GOT3 (cell line): ENCODE measurements at places on chromosomes 1 and 21.

DNA sequence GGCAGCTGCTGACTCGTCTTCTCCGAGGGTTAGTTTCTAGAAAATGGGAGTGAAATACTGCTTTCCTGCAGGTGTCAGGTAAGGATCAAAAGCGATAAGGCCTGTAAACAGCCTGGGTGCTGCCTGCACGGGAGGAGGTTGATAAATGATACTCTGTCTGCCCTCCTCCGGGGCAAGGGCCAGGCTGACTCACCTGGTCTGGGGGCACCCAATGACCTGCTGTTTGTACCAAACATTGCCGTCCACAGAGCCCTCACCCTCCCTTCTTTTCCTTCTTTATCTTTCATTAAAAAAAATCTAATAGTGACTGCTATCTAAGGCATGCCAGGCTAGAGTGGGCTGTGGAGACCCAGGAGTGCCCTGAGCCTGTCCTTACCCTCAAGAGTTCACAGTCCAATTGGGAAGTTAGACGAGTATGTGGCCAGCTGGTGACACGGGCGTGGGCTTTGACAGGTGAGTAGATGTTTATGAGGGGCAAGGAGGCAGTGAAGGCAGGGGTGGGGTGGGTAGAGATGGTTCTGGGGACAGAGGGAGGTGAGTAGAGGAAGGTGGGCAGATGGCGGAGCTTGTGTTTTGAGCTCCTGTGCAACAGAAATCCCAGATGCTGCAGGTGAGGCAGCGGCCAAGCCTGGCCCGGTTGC lies 16.2 kb downstream of the EDN2 start:
- no peak for DNase-seq

DNA sequence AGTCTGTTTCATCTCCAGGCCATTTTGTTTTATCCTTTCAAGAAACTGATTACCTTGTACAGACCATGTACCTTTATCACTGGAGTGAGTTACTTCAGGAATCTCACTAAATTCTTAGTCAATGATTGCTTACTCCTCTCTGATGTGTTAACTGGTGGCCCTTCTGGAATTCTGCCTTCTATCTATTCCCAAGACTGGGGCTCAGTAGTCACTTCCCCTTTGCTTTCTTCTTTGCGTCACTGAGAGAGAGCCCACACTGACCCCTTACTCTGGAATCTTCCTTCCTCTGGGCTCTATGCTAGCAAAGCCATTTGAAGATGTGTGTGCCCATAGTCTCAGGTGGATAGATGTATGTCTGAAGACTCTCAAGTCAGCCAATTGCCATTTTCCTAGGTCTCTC lies 34.6 kb downstream of the XCL2 start:
- DNase-seq, result no peak

DNA sequence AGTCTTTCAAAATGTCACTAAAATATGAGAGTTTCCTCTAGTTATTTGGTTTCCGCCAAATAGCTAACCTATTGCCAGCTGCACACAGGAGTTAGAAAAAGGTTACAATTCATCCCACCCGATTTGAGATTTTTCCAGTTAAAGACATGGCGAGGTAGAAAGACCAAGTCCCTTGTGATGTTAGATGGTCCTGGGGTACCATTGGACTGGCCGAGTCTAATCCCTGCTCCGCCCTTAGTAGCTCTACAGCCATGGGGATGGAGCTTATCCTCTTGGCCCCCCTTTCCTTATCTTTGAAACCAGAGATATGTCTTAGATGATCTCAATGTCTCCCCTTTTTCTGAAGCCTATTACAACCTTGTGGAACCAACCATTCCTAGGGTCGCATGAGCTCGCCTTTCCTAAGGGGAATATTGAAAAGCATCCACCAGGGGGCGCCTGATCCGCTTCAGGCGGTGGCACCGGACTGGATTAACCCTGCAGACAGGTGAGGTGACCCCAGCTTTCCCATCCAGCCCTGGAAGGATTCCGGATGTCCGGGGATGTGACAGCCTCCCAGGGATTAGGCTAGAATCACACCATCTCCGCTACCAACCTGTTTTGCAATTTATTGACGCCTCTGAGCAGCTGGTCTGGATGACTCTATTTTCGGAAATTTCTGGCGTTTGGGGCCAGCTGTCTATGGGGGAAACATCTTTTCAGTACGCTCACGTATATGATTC lies 68.3 kb upstream of the SIM2 start:
- DNase-seq, result no peak

DNA sequence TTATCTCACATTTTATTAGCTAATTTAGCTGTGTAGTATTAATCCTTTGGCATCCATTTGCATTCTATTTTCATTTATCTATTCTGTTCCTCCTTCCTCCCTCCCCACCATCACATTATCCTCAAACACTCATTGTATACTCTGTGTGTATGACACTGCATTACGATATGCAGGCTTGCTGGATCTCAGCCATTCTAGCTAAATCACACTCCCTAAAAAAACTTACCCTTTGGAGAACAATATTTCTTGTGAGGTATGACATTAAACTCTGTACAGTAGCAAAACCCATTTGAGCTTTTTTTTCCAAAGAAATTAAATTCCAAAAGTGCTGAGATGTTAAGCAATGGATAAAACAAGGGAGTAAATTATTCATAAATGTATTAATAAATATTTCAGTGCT lies 11.4 kb upstream of the RAB3GAP2 start:
- no peak for DNase-seq

GRCh38 chr1:195979646-195980045 lies 628.6 kb downstream of the KCNT2 start:
- no peak for DNase-seq

- no peak for DNase-seq
Measured at GRCh38 chr21:29174607-29175013, 44.2 kb downstream of the MAP3K7CL start.

DNA sequence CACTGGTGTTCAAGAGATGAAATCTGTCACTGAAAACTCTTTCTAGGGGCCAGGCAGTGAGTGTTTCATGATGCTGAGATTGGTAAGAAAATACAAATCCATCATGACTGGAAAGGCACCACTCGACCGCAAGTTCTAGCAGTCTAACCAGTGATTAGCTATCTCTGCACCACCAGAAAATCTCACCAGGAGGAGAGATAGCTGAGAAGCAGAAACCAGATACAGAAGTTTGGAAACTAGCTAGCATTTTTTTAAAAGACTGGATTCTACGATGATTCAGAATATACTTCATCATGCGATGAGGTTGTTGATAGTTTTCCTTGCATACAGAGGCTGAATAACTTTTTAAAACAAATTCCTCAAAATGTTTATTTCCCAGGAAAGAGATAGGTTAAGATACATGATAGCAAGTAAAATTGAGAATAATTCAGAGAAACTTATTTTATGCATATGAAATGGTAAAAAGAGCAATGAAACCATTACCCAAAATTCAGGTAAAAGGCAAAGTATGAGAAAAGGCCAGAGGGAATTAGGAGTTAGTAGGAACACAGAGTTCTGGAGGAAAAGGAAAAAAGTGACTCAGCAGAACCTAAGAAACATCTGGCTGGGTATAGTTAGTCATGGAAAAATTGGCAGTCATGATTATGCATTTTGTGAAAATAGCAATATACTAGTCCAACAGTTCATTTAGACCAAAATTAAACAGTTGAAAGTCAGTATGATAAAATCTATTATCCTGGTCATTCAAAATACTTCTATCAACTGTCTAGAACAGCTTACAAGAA lies 3.3 kb upstream of the F3 start:
- no peak for DNase-seq

GRCh38 chr1:95197616-95198252 lies 36.3 kb upstream of the RWDD3 start:
- no peak for DNase-seq

DNA sequence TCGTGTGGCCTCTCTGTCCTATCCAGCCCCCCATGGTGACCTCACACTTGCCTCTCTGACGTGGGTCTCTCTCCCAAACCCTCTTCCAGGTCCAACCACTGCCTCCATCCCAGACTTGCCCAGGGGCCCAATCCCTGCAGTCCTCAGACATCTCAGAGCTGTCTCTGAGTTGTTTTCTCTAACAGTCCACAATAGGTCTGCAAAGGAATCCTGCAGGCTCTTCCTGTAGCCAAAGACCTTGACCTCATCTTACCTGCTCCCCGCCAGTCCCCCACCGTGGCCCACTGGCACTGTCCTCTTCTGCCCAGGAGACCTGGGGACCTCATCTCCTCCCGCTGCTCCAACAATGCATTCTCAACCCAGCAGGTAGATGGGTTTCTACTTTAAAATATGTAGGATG lies 10.0 kb downstream of the RNF187 start:
- no peak for DNase-seq

- DNase-seq, result no peak
Measured at GRCh38 chr1:219324171-219324570, 150.5 kb downstream of the LYPLAL1 start.

- DNase-seq, result peak; percentile 11
Measured at GRCh38 chr1:42913426-42914091, 45.1 kb downstream of the SLC2A1 start.

GRCh38 chr1:44609768-44610526 lies 64.3 kb downstream of the TMEM53 start:
- DNase-seq, result no peak

GRCh38 chr1:54710434-54710833 lies 5.2 kb upstream of the TTC4 start:
- no peak for DNase-seq

- DNase-seq, result no peak
Measured at GRCh38 chr1:236185687-236186086, 43.3 kb downstream of the GPR137B start.

GRCh38 chr21:21045518-21045917 lies 47.3 kb downstream of the NCAM2 start:
- DNase-seq, result no peak

DNA sequence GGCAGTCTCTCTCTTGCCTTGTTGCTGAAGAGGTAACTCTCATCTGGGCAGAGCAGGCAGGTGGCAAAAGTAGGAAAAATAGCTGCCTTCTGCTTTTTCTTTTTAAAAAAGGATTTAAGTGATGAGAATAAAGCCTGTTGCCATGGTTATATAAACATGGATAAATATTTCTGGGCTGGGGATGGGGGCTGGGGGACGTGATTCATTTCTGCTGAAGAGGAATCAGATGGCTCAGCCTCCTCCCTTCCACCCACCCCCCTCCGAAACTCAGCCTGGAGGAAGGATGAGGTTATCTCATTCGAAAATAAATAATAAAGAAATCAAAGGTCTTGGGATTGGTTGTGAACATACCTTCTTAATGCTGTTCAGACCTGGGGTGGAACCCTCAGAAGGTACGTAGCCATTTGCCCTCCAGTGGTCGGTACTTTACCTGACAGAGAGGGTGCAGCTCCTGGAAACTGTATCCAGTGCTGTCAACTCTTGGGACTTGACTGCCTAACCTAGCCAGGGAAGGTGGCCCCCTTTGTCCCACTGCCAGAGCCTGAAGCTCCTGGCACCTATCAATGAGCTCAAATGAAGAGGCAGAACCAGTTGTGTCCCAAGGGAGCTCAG lies 3.8 kb upstream of the INKA2 start:
- no peak for DNase-seq

DNA sequence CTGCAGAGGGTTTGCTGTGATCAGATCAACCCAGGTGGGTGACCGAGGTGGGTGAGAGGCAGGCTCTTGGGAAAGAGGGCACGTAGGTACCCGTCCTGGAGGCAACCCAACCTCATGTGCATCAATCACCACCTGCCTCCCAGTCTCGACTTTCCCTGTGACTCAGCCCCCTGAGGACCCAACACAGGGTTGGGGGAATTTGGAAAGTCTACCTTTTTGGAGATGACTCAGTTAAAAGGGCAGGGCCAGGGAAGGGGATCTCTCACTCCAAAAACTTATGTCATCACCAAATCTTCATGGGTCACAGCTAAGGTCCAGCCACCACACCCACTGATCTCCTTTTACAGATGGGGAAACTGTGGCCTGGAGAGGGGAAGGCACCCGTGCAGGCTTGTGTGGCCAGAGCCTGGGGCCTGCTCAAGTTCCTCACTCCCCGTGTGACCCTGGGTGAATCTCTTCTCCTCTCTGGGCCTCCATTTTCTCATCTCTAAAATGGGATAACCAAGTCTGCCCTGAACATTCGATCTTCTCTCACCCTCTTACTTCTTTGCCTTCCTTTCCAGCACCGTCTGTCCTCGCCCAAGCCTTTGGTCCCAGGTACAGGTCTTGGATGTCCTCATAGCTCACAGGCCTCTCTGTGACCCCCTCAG lies 34.6 kb upstream of the WNT4 start:
- DNase-seq, result no peak
